Non-pigmented ciliary epithelial cell (primary cell): ENCODE measurements at places on chromosomes 3 and 15.
A peak's percentile ranks its signal among the peaks of the same experiment; 100 is the strongest.

GRCh38 chr15:41990691-41991090 is 18.3 kb upstream of the EHD4 start:
- DNase-seq, result no peak

DNA sequence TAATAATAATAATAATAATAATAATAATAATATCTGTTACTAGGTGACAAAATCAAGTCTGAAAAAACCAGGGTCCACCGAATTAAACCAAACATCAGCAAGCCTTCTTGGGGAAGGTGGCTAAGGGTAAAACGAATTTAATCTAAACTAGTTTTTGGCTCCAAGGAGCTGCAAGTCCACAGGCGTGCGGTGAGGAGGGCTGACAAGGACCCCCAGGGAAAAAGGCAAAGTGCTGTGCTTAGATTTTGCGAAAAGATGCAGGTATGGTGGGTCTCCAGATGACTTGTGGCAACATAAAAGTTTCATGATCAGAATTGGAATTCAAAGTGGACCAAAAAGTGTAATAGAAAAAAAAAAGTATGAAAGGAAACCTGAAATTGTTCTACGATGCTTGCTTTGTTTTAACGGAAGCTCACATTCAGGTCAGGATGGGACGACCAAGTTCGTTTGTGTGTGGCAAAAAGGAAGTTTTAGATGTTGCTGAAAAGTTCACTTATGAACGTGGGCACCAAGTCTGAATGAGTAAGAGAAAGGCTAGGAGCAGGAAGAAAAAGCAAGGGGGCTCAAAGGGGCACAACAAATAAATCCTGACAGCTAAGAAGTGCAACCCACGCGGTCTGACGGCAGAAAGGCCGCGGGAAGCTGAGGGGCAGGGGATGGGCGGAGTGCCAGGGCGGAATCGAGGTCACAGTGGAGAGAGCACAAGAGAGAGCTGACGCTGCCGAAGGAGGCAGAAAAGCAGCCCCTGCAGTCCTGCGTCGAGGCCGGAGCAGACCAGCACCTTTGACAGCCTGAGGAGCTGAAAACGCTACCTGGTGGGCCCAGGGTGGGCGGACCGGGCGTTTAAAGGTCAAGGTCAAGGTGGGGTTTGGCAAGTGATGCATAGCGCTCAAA is 1.1 kb downstream of the WDR82 start:
- no peak for DNase-seq

DNA sequence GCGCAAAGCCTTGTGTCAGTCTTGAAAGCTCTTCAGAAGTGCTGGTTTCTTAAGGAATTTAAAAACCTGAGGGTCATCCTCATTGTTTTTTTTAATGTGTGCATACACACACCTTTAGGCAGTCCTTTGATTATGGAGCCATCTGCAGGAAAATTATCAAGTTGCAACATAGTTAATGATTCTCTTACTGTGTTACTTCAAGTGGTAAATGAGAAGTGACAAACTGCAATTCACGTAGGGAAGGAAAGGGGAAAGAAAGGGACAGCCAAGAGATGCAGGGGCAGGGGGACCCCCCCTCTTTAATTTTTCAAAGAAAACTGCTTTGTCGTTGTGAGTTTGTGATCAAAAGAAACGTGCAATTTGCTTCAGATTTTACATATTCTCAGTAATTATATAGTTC is 162.4 kb upstream of the CGNL1 start:
- no peak for DNase-seq

- DNase-seq, result no peak
Measured at GRCh38 chr3:125398952-125399351, 23.8 kb upstream of the ZNF148 start.

GRCh38 chr15:59424616-59425015 is 13.4 kb upstream of the FAM81A start:
- DNase-seq, result no peak

DNA sequence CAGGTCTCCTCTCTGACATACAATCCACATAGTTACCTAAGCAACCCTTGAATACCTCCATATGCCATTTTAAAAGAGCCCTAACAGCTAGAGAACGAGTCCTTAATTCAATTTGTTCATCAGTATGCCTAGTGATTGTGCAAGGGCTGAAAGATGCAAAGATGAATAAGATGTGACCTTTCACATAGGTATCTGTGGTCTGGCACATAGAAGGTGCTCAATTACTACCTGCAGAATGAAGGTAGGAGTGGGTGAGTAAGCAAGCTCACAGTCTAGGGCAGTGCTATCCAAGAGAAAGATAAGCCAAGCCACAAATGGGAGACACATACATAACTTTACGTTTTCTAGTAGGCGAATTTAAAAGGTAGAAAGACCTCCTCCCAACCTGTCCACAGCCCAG is 157.9 kb downstream of the OSBPL10 start:
- no peak for DNase-seq

DNA sequence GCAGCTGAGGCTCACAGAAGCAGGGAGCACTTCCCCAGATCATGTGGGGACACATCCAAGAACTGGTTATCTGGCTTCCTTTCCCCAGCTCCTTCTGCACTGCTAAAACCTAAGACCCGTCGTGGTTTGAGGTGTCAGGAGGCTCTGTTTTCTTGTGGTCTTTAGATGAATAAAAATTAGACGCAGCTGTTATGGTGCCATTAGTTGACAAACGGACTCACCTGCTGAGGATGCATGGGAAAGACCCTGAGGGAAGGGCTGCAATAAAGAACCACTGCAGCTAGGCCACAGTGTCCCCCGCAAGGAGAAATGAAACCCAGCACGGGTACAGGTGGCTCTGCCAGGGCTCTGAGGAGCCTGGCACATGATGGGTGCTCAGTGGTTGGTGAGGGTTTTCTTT is 99.4 kb downstream of the IQSEC1 start:
- DNase-seq, result no peak

DNA sequence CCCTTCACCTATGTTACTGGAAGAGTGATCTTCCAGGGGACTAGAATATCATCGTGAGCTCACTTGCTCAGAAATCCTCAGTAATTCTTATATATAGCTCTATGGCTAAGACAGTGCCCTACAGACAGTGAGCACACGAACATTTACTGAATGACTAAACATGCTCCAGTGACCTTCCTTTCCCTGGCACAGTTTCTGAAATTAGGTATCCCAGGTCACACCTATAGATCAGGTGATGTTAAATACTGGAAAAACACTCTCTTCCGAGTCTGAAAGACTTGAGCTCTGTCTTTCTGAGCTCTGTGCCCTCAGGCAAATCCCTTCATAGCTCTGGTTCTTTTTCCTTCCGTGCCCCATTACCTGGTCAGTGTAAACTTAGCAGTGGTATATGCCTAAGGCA is 239.4 kb upstream of the LRIG1 start:
- no peak for DNase-seq

- DNase-seq, result no peak
Measured at GRCh38 chr3:39183211-39184080, 8.9 kb downstream of the XIRP1 start.

GRCh38 chr3:28334552-28334951 is 14.0 kb upstream of the ZCWPW2 start:
- no peak for DNase-seq

- no peak for DNase-seq
Measured at GRCh38 chr15:61584410-61584809, 355.3 kb upstream of the RORA start.

DNA sequence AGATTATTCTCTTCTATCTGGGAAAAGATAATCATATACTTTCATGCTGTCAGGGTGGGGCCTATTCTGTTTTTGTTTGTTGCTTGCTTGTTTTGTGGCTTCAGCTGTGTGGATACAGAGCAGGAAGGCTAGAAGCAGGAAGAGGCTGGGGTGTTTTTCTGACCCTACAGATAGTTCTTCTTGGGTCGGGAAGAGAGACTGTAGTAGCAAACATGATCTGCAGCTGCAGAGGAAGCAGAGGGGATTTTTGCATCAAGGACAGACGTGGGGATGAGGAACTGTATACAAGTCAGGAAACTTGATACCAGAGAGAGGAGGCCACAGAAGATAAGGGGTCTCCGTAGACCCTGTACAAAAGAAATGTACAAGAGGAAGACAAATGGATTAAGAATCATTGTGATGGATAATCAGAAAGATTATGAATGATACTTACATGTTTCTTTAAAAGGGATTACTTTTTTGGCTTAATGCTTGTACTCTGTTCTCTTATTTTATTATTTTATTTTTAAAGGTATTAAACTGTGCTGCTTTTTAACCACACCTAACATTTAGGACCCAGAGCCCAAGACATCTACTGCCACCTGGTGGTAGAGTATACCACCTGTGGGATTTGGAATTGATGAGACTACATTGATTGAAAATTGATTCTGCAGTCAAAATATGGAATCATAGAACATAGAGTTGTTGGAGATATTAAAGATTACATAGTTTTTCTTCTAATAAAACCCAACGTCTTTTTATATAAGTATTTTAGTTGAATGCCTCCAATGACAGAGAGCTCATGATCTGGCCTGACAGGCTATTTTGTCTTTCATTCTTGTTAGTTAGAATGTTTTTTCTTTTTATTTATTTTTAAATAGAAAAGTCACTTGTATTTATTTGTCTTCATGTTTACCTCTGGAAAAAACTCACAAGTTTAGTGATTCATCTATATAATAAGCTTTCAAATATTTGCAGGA is 87.3 kb upstream of the ROPN1 start:
- DNase-seq, result no peak

GRCh38 chr3:146088840-146089239 is 72.1 kb downstream of the PLOD2 start:
- DNase-seq, result no peak

DNA sequence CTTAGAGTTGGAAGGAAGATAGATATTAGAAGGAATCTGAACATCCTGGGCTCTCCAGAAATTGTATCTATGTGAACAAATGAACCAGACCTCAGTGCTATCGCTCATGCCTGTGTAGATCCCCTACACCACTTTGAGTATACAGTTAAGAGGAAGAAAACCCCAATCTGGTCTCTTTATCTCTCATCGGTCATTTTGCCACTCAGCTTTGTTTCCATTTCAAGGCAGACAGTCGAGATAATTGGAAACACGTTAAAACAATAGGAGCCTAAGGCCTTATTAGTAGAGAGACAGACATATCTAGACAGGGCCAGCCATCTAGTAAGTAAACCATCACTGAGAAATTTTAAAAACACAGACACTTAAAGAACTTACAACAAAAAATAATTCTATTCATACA is 101.6 kb downstream of the MYLK start:
- DNase-seq, result no peak

DNA sequence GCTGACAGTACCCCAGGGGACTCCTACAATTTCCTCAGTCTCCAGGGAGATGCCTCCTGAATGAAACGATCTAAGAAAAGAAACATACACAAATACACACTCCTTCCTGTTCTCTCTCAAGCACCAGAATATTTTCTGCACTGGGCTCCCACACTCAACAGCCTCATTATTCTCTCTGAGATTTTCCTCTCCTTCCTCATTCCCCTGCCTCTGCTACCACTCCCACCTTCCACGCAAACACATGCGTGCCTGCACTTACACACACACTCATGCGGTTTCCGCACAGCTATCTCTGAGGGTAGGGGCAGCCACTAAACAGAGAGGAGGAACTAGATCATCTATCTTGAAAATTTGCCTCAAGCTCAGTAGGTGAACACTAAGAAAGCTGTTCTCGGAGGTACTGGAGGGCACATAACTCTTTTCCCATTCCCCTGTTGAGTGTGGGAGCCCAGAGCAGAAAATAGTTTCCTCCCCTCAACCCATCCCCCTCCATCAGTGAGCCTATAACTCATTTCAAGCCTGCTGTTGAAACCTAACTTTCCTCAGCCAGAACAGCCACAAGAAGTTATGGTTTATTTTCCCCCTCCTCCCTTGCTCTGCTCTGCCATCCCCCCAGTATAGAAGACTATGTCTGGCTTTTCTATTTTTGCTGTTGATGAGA is 30.5 kb upstream of the TIPARP start:
- no peak for DNase-seq

GRCh38 chr15:92653836-92654539 is 1.6 kb downstream of the FAM174B start:
- DNase-seq, result no peak

DNA sequence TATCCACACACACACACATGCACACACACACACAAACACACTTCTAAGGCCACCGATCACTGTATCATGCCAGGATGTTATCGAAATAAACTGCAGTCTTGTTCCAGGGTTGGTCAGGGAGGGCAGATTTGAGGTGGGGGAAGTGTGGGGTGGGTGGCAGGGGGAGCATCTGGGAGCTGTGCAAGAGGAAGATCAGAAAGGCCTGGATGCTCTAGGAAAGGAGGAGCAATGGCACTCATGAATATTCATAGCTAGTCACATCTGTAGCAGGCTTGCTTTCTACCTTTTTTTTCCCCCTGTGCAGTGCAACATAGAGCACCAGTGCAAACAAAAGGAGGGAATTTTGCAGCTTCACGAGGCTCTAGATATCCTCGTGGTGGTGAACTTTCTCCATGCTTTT is 84.9 kb downstream of the MEIS2 start:
- DNase-seq, result no peak

DNA sequence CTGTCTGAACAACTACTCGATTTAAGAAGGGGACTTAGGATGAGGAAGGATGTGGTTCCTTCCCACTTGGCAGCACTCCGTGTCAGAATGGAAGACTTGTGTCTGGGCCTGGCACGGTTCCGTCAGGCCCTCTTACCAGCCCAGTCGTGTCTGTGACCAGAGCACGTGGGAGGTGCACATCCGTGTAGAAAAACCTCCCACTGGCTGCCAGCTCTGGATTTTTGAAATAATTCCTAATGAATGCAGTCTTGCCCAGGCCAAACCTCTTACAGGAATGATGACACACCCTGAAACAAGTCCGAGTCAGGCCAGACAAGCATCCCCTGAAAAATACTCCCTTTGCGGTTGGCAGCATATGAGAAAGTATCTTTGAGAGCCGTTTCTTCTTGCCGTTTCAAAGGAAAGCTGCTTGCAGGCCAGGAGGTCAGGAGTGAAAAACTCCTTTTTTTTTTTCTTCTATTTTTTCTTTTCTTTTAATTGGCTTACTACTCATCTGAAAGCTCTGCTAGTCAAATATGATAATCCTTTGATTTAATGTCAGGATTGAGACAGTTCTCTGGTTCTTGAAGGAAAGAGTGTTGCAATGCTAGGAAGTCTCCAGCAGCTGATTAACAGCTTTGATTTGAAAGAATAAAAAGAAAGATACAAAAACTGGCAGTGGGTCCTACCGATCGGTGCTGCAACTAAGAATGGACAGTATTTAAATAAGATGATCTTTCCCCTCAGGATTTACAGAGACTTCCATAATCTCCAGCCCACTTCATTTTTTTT is 19.8 kb downstream of the IL1RAP start:
- peak; percentile 78 for DNase-seq

- no peak for DNase-seq
Measured at GRCh38 chr3:151331696-151332095, 2.3 kb upstream of the P2RY13 start.

GRCh38 chr15:76682833-76683232 is 222.3 kb downstream of the SCAPER start:
- no peak for DNase-seq

GRCh38 chr3:152069871-152070270 is 196.4 kb downstream of the SUCNR1 start:
- DNase-seq, result no peak

DNA sequence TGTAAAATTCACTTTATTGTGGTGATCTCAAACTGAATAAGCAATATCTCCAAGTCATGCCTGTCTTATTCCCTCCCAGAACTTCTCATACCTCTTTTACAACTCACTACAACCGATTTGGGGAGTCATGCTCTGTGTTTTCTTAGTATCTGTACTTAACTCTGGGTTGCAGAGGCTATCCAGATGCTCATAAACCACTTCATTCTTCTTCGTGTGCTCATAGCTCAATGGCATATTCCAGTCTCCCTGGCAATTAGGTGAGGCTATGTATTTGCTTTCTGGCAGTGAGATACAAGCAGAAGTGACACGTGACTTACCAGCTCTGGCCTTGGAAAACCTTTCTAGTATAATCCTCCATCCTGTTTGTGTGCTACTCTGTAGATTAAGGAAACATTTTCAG is 360.9 kb downstream of the ZNF385D start:
- peak; percentile 34 for DNase-seq

GRCh38 chr3:63193647-63194046 is 84.5 kb upstream of the SYNPR start:
- DNase-seq, result peak; percentile 1
